ENCODE measurements at places on chromosomes 7 and 10.

DNA sequence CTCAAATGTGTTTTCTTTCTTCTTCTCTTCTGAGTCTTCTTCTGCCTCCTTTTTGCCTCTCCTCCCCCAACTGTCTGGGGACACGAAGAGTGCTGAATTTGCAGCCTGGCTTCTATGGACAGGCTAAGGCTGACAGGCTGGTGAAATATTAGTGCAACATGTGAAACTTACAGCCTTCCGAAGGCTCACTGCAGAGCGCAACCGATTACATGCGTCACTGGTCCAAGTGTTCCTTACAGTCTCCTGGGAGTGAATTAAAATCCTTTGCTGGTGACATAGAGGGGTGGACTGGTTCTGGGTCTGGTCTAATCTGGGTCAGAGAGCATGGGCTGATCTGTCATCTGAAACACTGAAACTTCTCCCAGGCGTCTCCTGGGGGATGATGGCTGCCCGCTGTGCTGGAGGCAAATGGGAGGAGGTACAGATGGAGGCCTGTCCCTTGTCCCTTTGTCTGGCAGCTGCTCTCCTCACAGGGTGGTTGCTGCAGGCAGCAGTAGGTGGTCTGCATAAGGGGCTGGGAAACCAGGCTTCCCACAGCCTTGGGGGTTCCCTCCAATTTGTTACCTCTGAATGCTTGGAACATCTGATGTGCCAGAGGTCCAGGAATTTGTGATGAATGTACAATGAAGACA, 143.8 kb upstream of the BMPER start:
- peak; percentile 77 for DNase-seq

DNA sequence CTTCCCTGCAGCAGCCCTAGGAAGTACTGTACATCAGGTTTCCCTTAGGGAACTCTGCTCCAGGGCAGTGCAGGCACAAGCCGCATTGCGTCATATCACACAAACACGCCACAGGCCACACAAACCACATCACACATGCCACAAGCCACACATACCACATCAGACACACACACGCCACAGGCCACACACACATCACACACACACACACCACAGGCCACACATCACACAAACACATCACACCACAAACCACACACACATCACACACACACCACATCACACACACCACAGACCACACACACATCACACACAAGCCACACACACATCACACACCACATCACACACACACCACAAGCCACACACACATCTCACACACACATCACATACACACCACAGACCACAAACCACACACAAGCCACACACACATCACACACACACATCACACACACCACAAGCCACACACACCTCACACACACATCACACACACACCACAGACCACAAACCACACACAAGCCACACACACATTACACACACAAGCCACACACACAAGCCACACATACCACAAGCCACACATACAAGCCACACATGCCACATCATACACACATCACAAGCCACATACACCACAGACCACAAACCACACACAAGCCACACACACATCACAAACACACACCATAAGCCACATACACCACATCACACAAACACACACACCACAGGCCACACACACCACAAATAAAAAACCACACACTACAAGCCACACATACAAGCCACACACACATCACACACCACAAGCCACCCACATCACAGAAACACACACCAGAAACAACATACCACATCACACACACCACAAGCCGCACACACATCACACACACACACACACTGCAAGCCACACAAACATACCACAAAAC, 53.4 kb downstream of the TMEM209 start:
- DNase-seq = peak; percentile 72

DNA sequence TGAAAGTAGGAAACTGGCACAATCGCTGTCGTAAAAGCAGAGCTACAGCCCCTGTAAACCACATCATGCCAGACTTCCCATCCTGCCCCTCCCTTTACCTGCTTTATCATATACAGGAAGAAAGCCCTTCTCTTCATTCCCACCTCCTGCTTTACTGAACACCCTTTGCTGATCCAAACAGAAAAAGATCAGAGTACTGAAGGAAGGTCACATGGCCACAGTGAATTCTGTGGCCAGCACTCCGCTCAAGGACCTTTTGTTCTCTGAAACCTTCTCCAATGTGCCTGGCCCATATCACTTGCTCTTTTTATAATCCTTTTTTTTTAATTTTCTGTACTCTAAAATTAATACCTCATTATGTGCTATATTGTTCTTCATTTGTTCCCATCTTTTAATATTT, 108.8 kb upstream of the LRGUK start:
- no peak for DNase-seq

- no peak for DNase-seq
Observed at GRCh38 chr10:7445474-7446185, 34.8 kb upstream of the SFMBT2 start.
